ENCODE measurements at places on chromosomes 2 and 18. TPM values are rescaled to one million over a fixed set of nuclear protein-coding genes. Genes with fewer than 3 reads are reported as not detected.

DNA sequence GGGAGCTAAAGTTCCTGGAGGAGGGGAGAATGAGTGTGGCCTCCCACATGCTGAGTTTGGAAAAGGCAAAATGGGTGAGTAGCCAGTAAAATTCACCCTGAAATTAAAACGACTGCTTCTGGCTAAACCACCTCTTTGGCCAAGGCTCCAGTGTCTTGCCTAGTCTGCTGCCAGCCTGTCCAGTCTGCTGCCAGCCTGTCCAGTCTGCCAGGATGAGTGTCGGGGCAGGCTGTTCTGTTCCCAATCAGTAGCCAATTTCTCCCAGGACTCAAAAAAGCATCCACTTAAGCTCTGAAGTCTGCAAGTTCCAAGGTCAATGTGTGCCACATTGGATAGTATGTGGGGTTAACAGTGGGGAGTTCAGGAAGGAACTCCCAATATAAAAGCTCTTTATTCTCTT is 134.6 kb upstream of the KLHL29 start:
- H3K27ac ChIP-seq = no peak overlapping the region
- no peaks in the 10 kb centered on the region for H3K4me1 ChIP-seq
- DNase-seq = no peak

GRCh38 chr18:7414459-7414858 is 152.7 kb upstream of the PTPRM start:
- no peaks in the 10 kb centered on the region for H3K36me3 ChIP-seq
- H3K4me3 ChIP-seq = no peak overlapping the region
- DNase-seq = no peak
- no peaks in the 10 kb centered on the region for H3K4me1 ChIP-seq
- H3K27ac ChIP-seq = no peak overlapping the region
- H3K27me3 ChIP-seq = no peaks in the 10 kb centered on the region

GRCh38 chr2:53438100-53438499 is 329.5 kb upstream of the CHAC2 start:
- DNase-seq = no peak
- H3K27ac ChIP-seq = no peak overlapping the region
- H3K27me3 ChIP-seq = peaks cover 5% of the 10 kb centered on the region
- H3K36me3 ChIP-seq = no peaks in the 10 kb centered on the region
- H3K4me3 ChIP-seq = no peak overlapping the region
- H3K4me1 ChIP-seq = no peaks in the 10 kb centered on the region

PDE11A gene
- not detected for total RNA-seq

ANKRD30B gene
- total RNA-seq = not detected

- no peak overlapping the region for H3K4me3 ChIP-seq
- H3K27ac ChIP-seq = no peak overlapping the region
- DNase-seq = no peak
- H3K27me3 ChIP-seq = no peaks in the 10 kb centered on the region
- peaks cover 13% of the 10 kb centered on the region for H3K4me1 ChIP-seq
- H3K36me3 ChIP-seq = peaks cover 8% of the 10 kb centered on the region
Observed at GRCh38 chr18:3984163-3984757, 470.8 kb downstream of the DLGAP1 start.

CTLA4 gene
- total RNA-seq = 20.8 TPM

- no peaks in the 10 kb centered on the region for H3K36me3 ChIP-seq
- no peak overlapping the region for H3K27ac ChIP-seq
- no peak overlapping the region for H3K4me3 ChIP-seq
- DNase-seq = no peak
Observed at GRCh38 chr2:107266555-107266954, 380.6 kb upstream of the ST6GAL2 start.

- no peak overlapping the region for H3K4me3 ChIP-seq
- no peaks in the 10 kb centered on the region for H3K36me3 ChIP-seq
- H3K27ac ChIP-seq = no peak overlapping the region
- no peaks in the 10 kb centered on the region for H3K27me3 ChIP-seq
- no peak for DNase-seq
Observed at GRCh38 chr2:28589746-28590463, 94.0 kb downstream of the PLB1 start.

SCN3A gene
- total RNA-seq = 0.07 TPM

- H3K4me1 ChIP-seq = no peaks in the 10 kb centered on the region
- no peaks in the 10 kb centered on the region for H3K27me3 ChIP-seq
- H3K27ac ChIP-seq = no peak overlapping the region
- no peak overlapping the region for H3K4me3 ChIP-seq
- peaks cover 7% of the 10 kb centered on the region for H3K36me3 ChIP-seq
Observed at GRCh38 chr2:172614932-172615331, 59.0 kb downstream of the PDK1 start.

PPM1B gene
- 57.0 TPM for total RNA-seq

- DNase-seq = no peak
- no peak overlapping the region for H3K27ac ChIP-seq
- no peaks in the 10 kb centered on the region for H3K4me1 ChIP-seq
- no peak overlapping the region for H3K4me3 ChIP-seq
Observed at GRCh38 chr18:70994116-70994515, 705.3 kb downstream of the SOCS6 start.

GRCh38 chr2:224175538-224175937 is 136.5 kb upstream of the SERPINE2 start:
- DNase-seq = no peak
- no peak overlapping the region for H3K4me3 ChIP-seq
- peaks cover 8% of the 10 kb centered on the region for H3K27me3 ChIP-seq

- H3K4me1 ChIP-seq = peaks cover 3% of the 10 kb centered on the region
- peaks cover 3% of the 10 kb centered on the region for H3K27me3 ChIP-seq
- no peak overlapping the region for H3K27ac ChIP-seq
- H3K4me3 ChIP-seq = no peak overlapping the region
- no peaks in the 10 kb centered on the region for H3K36me3 ChIP-seq
- DNase-seq = no peak
Observed at GRCh38 chr2:38433607-38433975, 56.5 kb upstream of the ATL2 start.

GRCh38 chr18:78113136-78113939 is 863.7 kb downstream of the GALR1 start:
- no peaks in the 10 kb centered on the region for H3K36me3 ChIP-seq
- H3K4me1 ChIP-seq = no peaks in the 10 kb centered on the region
- no peak overlapping the region for H3K4me3 ChIP-seq
- no peak for DNase-seq
- H3K27ac ChIP-seq = no peak overlapping the region

PJVK gene
- 1.9 TPM for total RNA-seq

HOXD11 gene
- total RNA-seq = not detected

GRCh38 chr2:74789271-74789670 is 44.7 kb upstream of the HK2 start:
- peaks cover 2% of the 10 kb centered on the region for H3K36me3 ChIP-seq
- H3K4me1 ChIP-seq = no peaks in the 10 kb centered on the region
- no peak for DNase-seq
- no peak overlapping the region for H3K27ac ChIP-seq
- H3K27me3 ChIP-seq = peaks cover 23% of the 10 kb centered on the region

GRCh38 chr2:95165030-95165370 is 609 bp upstream of the ZNF2 start:
- no peak for DNase-seq
- H3K4me3 ChIP-seq = peak overlapping the region; percentile 98
- peaks cover 31% of the 10 kb centered on the region for H3K4me1 ChIP-seq
- H3K27me3 ChIP-seq = no peaks in the 10 kb centered on the region
- peak overlapping the region; percentile 96 for H3K27ac ChIP-seq
- peaks cover 14% of the 10 kb centered on the region for H3K36me3 ChIP-seq

GRCh38 chr18:28831908-28832307 is 655.0 kb upstream of the CDH2 start:
- H3K4me3 ChIP-seq = no peak overlapping the region
- no peak for DNase-seq
- no peak overlapping the region for H3K27ac ChIP-seq

DNA sequence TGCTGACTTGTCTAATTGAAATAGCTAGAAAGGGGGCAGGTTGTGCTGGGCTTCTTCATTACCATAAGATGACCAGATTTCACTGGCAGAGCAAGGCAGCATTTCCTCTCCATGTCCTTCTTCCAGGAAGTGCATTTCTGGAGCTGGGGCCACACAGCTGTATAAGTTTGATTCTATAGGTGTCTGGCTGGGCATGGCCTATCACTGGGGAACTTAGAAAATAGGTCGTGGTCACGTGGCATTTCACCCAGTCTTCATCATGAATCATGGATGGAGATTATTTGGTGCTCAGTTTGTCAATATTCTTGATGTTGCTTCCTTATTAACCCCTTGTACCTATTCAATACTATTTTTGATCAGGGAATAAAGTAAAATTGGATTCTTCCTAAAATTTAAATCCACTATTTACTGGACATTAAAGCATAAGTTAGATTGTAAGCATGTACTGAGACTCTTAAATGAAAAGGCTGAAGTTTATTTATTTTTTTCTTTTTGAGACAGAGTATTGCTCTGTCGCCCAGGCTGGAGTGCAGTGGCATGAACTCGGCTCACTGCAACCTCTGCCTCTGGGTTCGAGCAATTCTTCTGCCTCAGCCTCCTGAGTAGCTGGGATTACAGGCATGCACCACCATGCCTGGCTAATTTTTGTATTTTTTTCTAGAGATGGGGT is 49.5 kb upstream of the TMEM87B start:
- peaks cover 11% of the 10 kb centered on the region for H3K4me1 ChIP-seq
- H3K27me3 ChIP-seq = peaks cover 16% of the 10 kb centered on the region
- no peaks in the 10 kb centered on the region for H3K36me3 ChIP-seq
- DNase-seq = peak; percentile 35
- H3K27ac ChIP-seq = no peak overlapping the region
- H3K4me3 ChIP-seq = no peak overlapping the region
